ENCODE measurements at places on chromosomes 5 and 9.

DNA sequence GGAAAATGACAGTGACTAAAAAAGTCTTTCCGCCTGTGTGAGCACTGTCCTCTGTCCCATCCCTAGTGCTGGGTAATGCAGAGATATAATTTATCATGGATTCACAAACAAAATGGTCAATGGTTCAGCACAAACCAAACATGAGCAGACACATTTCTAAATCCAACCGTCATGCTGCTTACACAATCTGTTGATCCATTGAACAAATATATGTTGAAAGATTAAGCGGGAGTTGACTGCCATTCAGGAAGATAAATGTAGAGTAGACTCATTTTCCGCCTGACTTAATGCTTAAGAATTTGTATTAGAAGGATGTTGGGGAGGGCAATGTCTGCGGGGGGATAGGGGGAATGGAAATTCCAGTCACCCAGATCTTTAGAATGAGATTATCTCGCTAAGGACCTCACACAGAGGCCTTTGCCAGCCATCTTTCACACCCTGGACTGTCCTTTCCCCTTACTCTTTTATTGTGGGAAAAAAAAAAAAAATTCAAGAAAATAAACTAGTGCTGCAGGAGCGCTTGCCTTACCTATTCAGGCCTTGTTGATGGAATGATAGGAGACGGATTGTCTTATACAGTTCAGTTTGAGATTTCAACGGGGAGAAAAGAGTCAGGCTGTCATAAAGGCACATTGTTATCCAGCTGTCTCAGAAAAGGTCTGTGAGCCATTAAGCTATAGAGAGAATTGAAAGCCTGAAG is 153.7 kb downstream of the TLE1 start:
- DNase-seq = no peak

- no peak for DNase-seq
These were observed 532.0 kb upstream of the GRAMD2B start for GRCh38 chr5:125891061-125891725.

GRCh38 chr5:34866989-34867471 is 28.1 kb downstream of the TTC23L start:
- no peak for DNase-seq

- DNase-seq = no peak
These were observed 58.7 kb upstream of the ZFR start for GRCh38 chr5:32503261-32503660.

DNA sequence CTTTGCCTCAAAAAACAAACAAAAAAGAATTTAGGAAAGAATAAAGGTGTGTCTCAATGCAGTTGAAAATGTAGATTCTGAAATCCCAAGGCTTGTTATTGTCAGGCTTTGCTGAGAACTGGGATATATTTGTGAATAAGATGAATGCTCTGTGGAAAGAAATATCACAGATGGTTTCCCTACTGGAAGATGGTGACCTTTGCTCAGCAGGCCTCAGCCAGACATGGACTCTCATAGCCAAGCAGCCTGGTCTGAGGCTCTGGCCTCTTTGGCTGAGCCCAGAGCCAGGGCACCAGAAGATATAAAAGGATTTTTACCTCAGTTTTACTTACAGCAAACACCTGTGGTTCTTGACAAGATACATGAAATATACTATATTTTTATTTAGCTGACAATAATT is 37.1 kb downstream of the AGXT2 start:
- no peak for DNase-seq

DNA sequence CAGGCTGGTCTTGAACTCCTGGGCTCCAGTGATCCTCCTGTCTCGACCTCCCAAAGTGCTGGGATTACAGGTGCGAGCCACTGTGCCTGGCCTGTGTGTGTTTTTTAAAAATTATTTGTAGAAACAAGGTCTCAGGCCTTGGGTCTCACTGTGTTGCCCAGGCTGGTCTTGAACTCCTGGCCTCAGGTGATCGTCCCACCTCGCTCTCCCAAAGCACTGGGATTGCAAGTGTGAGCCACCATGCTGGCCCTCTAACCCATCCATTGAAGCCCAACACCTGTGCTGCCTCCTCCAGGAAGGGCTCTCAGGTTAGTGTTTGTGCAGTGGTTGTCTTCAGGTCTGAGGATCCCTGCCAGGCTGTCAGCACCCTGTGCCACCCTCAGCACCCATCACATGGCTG is 56.6 kb downstream of the CXXC5 start:
- DNase-seq = no peak

- DNase-seq = no peak
These were observed 456.4 kb downstream of the GADD45G start for GRCh38 chr9:90061187-90061586.

DNA sequence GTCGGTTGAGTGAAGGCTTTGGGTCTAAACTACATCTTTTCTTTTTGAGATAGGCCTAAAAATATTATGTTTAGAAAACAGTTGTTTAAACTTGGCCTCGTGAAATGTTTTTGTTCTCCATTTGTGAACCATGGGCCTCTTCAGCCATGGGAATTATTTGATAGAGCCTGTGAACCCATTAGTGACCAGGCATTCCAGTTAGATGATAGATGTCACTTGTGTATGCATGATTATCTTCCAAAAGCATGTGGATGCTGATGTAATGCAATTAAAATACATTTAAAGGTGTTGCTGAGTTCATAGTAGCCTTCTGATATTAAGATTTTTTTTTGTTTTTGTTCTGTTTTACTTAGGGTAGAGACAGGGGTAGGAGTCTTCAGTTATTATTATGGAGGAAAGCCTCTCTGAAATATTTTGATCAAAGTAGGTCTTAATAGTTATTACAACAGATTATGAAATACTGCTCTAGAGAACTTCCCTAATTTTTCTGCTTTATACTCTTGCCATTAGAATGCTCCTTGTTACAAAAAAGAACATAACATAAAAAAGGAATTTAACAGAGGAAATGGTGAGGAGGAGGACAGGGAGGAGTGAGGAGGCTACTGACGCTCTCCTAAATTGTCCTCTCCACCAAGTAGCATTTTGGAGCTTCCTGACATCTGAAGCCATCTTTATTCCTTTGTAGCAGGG is 32.9 kb downstream of the CPEB4 start:
- DNase-seq = no peak

DNA sequence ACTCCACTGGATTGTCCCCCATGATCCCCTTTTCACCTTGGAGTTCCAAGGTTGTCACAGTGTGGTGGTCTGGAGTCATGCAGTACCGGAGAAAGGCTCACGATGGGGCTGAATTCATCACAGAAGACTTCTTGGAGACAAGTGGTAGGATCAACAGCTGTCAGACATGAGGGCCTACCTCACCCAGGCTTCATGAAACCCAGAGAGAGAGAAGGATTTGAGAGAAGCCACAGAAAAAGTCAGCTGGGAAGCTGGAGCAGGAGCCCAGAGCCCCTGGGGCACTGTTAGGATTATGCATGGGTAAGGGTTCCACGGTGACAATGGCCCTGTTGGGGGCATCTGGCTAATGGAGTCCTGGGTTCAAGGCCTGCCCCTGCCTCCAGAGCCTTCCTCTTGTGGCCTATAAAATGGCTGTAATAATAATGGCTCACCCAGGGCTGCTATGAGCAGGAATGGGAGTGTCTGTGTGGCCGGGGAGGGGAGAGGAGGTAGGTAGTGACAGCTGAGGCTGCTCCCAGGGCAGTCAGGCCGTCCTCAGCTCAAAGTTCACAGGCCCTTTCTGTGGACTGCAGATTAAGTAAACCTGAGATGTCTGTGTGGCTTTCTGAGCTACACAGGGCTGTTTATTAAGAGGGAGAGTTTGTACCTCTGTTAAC is 910 bp downstream of the TRIM14 start:
- no peak for DNase-seq

DNA sequence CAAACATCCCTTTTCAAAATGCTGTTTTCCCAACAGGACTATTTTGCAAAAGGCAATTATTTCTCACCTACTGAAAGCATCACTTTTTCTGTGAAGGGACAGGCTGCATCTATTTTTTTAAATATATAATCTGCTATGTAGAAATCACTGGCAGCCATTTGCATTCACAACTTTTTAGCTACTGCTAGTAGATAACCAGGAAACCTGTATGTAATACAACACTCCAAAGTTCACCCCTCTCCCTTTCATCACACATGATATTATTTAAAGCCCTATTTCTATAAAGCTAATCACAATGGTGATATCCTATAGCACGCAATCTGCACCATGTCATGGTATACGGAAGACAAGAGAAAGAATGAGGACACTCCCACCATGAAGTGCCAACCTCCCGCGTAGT is 9.8 kb downstream of the DMGDH start:
- DNase-seq = no peak

GRCh38 chr5:50401336-50401735 is 39.8 kb downstream of the EMB start:
- no peak for DNase-seq

- no peak for DNase-seq
These were observed 72.4 kb downstream of the HABP4 start for GRCh38 chr9:96522366-96522765.

GRCh38 chr5:175382171-175382570 is 61.8 kb downstream of the DRD1 start:
- DNase-seq = no peak

- DNase-seq = no peak
These were observed 243.9 kb upstream of the SLC30A5 start for GRCh38 chr5:68849906-68850305.

DNA sequence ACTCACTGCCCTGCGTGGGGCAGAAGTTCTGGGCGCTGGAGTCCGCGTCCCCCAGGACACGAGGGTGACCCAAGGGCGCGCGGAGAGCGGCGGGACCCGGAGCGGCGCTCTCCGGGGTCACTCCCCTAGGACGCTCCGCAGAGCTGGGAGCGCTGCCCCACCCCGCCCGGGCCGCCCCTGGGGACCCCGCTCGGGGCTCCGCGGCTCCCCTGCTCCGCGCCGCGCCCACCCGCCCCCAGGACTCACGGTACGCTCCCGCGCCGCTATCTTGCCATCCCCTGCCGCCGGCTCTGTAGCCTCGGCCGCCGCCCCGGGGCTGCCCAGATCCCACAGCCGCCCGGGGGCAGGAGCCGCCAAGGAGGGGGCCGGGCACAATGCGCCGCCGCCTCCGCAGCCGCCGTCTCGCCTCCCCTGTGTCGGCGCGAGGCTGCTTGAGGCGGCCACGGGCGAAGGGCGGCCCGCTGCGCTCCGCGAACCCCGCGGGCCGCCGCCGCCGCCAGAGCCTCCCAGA is 303 bp downstream of the LIFR start:
- no peak for DNase-seq

GRCh38 chr5:134224888-134225779 is 739 bp downstream of the PPP2CA start:
- peak; percentile 4 for DNase-seq

GRCh38 chr9:90568667-90569066 is 74.0 kb downstream of the DIRAS2 start:
- no peak for DNase-seq

DNA sequence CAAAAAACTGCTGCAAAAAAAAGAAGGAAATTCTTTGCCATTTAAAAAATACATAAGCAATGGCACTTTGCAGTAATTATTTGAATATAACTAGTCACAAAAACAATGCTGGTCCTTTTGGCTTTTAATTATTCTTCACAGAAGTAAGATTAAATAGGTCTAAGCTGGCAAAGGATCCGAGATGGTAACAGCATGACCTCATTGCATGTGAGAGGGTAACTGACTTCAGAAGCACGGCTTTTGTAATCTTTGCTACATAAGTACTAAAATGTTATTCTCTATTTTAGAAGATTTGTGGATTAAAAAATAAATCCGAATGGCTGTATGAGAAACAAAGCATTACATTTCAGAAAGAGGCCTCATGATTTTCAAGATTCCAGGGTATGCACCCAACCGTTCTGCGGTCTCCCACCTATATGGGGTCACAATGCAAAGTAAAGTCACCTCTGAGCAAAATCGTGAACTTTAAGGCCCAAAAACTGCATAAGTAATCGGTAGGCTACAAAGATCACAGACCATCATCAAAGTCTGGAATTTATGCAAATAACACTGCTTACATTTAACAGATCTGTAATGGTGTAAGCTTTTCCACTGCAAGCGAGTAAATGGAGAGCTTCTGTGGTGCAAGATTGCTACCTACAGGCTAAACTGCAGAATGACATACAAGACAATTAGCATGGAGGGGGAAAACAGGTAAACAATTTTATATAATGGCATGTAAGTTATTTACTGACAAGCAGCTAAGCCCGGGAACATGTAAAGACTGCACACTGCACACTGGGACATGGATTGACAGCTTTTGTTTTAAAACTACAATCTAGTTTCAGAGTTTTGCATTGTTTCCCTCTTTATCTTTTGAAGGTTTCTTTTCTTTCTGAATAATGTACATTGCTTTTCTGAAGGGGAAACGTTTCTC is 231.6 kb downstream of the SLF1 start:
- DNase-seq = peak; percentile 67
